Frontal cortex (tissue), 4 donors: ENCODE measurements at places on chromosomes 7 and 10. TPM values are rescaled to one million over a fixed set of nuclear protein-coding genes. Genes with fewer than 3 reads are reported as not detected.

DNA sequence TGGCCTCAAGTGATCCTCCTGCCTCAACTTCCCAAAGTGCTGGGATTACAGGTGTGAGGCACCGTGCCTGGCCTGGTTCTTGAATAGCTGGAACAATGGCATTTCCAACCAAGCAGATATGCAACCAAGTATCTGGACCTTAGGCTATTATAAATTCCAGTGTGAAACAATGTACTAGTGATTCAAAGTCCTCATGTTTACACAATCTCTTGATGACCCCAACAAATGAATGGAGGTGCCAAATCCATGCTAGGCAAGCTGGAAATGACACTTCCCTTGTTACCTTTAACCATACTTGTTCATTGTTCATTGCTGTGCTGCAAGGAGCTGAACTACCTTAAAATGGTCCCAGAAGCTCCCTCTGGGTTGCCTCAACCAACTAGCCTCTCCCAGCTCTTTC lies 282.2 kb upstream of the KLF14 start:
- DNase-seq = no peak

The ZNF92 gene
- 33.4 TPM for total RNA-seq

GRCh38 chr10:118307220-118307619 lies 34.9 kb downstream of the FAM204A start:
- no peak for DNase-seq

GRCh38 chr7:127532736-127533135 lies 52.7 kb downstream of the GCC1 start:
- no peak for DNase-seq

DNA sequence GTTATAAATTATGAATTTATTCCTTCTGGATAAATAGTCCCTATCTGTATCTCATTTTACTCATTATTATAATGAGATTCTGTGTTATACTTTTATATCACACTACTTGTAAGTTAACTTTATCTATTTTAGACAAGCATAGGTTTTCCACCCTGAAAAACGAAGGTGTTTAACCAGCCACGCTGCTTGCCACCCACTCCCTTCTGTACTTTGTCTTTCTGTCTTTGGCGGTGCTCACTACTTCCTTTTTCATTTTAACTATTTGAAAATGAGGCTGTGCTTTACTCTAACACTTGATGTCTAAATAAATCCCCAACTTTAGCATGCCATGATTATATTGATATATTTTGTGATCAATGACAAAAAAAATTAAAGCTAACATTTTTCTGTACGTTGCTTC lies 952.9 kb downstream of the DNAJB9 start:
- DNase-seq = no peak

The AKR1C4 gene
- not detected for total RNA-seq

GRCh38 chr10:71462062-71462935 lies 65.6 kb downstream of the CDH23 start:
- no peak for DNase-seq

The WEE2 gene
- under 0.01 TPM for total RNA-seq

GRCh38 chr7:102424129-102424551 lies 9.2 kb upstream of the ORAI2 start:
- DNase-seq = no peak

DNA sequence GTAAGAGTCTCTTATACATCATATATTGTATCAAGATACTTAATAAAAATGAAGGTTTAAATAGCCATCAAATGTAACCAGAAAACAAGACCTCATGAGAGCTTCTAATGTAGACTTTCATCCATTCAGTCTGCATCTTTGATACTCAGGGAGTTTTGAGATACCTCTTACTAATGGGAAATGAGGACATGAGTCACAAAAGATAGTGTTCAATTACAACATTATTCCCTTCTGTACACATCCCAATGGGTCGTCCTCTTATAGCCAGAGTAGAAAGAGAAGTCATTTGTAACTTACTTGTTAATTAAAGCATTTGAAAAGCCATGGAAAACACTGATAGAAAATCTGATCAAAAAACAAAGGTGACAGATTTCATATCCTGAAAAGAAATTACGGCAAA lies 19.4 kb downstream of the SHTN1 start:
- DNase-seq = no peak

DNA sequence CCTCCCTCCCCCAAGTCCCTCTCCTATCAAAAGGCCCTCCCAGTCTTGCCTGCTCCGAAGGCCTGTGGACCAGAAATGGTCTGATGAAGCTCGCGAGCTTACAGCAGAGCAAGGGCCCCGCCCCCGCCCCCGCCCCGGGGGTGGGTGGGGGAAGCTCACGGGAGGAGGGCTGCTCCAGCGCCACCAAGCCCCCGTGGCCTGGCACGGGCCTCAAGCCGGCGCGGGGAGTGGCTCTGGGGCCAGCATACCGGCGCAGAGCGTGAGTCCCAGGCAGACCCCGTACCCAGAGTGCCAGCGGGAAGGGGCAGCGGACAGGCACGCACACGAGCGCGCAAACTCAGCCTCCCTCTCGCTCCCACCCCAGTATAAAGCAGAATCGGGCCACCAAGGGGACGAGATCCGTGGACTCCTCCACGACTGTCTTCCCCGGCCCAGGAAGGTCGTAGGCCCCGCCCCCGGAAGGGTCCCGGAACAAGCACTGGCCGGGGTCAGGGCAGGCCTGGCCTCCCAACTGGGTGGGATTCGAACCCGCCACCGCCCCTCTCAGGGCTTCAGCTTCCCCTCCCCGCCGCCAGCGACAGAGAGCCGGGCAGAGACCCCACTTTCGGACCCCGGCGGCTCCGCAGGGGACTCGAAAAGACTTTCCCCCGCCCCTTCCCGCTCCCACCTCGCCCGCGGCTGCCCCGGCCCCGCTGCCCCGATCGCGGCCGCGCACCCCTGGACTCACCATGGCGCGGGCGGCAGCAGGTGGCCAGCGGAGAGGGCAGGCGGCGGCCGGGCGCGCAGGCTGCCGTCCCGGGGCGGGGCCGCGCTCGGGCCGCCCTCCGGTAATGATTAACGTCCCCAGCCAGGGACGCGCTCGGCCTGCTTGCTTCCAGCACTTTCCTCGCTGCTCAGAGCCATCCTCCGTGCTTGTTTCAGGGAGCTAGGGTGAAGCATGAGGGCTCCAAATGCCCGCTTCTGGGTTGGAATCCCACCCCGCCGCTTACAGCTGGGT lies at the start of gene PCBD1:
TSS of gene PCBD1 (minus strand) at position 762 of the 997 bp plus-strand sequence. CDS start at position 730, 32 bp downstream.
- DNase-seq = peak; percentile 81

The CRHR2 gene
- total RNA-seq = 0.41 TPM

GRCh38 chr10:98511876-98512275 lies 65.1 kb upstream of the HPS1 start:
- no peak for DNase-seq

The LAMB4 gene
- total RNA-seq = 0.82 TPM

- DNase-seq = no peak
These were observed 6.4 kb upstream of the RALA start for GRCh38 chr7:39617005-39617404.

- no peak for DNase-seq
These were observed 20.8 kb upstream of the OR6B1 start for GRCh38 chr7:143979359-143979758.
